ENCODE measurements at places on chromosomes 3 and 15.
A peak's percentile ranks its signal among the peaks of the same experiment; 100 is the strongest.

GRCh38 chr3:123054931-123055330 is 11.9 kb upstream of the PDIA5 start:
- no peak for DNase-seq

DNA sequence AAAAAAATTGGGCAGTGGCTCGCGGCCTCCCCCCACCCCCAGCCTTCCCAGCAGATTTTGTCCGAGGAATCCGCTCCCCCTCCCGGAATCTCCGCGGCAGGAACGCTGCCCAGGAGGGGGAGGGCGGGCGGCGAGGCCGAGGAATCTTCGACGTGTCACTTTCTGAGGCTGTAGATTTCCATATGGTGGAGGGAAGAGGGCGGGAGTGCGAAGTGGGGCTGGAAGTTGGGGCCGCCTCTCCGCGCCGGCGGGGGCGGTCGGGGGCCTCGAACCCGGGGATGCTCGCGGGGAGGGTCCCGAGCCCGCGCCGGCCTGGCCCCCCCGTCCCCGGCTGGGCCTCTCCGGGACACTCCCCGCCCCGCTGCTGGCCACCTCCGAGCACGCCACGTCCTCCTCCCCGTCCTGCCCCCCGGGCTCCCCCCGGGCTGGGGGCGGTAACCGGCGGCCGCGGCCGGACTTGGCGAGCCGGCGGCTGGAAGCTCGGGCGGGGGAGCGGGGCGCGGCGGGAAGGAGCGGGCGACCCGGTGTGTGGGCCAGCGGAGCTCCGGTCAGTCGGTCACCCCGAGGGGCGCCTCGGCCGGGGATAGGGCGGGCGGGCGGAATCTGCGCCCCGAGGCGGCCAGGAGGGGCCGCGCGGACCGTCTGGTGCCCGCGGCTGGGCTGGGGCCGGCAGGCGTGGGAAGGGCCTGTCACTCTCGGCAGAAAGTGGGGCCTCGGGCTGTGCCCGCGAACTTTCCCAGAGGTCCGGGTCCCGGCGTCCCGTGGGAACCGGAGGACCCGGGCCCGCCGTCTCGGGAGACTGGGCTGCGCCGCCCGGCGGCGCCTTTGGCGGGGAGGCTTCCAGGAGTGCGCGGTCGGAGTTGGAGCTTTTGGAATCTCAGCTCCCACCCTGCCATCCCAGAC is 951 bp downstream of the FNDC3B start:
- peak; percentile 19 for DNase-seq

DNA sequence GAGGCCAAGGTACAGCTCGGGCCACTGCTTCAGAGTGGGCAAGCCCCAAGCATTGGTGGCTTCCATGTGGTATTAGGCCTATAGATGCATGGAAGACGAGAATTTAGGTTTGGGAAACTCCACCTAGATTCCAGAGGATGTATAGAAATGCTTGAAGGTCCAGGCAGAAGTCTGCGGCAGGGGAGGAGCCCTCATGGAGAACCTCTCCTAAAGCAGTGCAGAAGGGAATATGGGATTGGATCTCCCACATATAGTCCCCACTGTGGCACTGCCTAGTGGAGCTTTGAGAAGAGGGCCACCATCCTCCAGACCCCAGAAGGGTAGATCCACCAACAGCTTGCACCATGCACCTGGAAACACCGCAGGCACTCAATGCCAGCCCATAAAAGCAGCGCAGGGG is 48.1 kb upstream of the XXYLT1 start:
- DNase-seq, result no peak

- no peak for DNase-seq
Measured at GRCh38 chr15:77507143-77507897, 86.6 kb downstream of the HMG20A start.

GRCh38 chr3:179840985-179841384 is 188.1 kb downstream of the USP13 start:
- no peak for DNase-seq

GRCh38 chr3:185960522-185961288 is 22.9 kb upstream of the TRA2B start:
- no peak for DNase-seq

DNA sequence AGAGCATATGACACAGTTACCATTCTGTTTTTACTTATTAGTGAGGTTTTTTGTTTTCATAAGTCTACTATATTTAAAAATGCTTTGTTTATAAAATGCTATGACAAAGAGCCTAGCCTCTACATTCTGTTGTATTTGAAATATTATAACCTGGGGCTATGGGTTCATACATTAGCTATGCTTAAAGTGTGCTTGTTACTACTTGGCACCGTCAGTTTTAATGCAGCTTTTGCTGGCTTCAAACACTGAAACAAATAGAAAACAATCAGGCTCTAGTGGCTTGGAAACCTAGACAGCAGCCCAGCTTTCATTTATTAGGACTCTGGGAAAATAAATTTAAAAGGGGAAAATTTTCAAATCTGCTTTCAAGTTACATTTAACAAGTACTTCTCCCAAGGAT is 635.9 kb downstream of the CADM2 start:
- no peak for DNase-seq

Measured in CD4-positive, alpha-beta T cell treated with Interleukin-15 for 4 hours (primary cell).